Epithelial cell of proximal tubule (primary cell): ENCODE measurements at places on chromosomes 4 and X. TPM values are rescaled to one million over a fixed set of nuclear protein-coding genes. Genes with fewer than 3 reads are reported as not detected.

DNA sequence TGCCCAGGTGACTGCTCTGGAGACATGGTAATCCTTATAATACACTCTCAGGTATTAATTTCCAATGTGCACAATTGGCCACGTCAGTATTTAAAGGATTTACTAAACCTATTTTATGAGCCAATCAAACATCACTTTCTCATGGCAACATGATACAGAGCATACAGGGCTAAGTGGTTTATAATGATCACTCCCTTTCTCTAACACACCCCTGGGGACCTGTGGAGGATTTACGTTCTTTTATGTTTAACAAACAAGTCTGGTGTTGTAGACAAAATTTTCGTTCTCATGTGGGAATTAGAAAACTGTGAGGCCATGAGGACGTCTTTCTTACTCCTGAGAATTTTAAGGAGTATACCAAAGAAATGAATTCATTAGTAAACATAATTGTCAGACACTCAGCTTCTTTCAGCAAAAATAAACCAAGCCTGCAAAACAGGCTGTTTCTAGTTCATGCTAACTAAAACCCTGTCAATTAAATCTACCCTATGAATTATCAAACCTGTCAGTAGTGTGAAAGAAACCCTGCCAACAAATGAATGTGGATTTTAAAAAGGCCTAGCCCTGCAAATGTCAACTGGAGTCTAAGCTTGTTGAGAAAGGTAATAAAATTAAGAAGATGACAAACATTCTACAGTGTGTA lies 155.8 kb downstream of the PDGFC start:
- DNase-seq, result no peak

DNA sequence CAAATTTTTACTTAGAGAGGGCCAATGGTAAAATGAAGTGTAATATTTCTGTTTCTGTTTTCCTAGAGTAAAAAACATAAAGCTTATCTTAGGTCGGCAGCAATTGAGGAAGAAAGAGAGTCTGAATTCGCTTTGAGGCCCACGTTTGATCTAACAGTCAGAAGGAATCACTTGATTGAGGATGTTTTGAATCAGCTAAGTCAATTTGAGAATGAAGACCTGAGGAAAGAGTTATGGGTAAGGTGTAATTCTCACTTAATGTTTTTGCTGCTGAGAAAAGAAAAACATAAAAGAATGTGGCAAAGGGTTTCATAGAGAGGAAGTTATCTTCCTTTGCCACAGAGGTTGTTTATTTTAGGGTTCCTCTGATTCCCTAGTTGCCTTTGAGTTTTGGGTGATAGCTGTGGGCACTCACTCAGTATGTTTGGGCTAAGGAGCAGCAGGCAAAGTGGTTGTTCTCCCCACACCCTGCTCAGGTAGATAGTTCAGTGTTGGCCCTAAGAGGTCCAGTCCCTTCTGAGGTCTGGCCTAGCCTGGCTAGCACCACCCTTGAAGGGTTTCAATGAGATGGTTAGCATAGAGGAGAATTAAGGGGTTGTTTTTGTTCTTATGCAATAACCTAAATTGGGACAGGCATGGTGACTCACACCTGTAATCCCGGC lies 32.3 kb downstream of the HERC5 start:
- DNase-seq, result no peak

GRCh38 chrX:57156397-57157049 lies 19.3 kb upstream of the SPIN2A start:
- DNase-seq, result no peak

GRCh38 chr4:3739577-3739976 lies 26.6 kb upstream of the ADRA2C start:
- DNase-seq, result no peak

GRCh38 chr4:182063651-182064050 lies 179.6 kb upstream of the TENM3 start:
- no peak for DNase-seq

DNA sequence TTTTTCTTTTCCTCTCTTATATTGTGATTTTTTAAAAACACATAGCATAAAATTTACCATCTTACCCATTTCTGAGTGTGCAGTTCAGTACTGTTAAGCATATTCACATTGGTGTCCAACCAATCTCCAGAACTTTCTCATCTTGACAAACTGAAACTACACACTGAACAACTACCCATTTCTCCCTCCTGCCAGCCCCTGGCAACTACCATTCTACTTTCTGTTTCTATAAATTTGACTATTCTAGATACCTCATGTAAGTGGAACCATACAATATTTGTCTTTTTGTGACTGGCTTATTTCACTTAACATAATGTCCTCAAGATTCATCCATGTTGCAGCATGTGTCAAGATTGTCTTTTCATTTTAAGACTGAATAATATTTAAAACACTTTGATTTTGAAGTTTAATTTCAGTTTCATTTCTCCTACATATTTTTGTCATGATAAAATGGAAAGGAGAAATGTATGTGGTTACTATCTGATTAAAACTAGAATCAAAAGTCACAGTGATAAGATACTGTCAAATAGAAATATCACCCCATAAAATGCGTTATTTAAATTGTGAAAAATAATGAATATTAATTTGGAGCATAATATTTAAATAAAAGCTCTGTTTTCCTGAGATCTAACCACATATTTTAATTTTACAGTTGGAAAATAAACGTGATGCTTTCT lies 122.8 kb downstream of the DIPK2B start:
- DNase-seq, result no peak

GRCh38 chr4:106032851-106033286 lies 137.6 kb downstream of the NPNT start:
- DNase-seq, result no peak

- no peak for DNase-seq
Observed at GRCh38 chr4:129600898-129601297, 504.9 kb downstream of the C4orf33 start.

DNA sequence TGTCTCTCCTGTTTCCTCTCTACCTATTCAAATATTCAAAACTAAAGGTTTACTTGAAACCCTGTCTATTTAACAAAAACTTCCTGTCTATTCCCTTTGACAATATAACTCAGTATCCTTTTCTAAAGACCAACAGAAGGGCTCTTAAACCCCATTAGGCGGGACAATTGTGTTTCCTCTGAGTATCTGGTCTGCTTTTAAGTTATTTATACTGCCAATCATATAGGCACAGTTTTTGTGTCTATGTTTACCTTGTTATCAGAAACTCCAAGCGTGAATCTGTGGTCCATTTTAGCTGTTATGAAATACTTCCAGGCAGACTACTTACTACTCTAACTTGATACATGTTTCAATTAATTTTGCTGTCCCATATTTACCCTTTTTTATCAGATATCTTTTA lies 350.0 kb upstream of the CTSO start:
- DNase-seq, result no peak

DNA sequence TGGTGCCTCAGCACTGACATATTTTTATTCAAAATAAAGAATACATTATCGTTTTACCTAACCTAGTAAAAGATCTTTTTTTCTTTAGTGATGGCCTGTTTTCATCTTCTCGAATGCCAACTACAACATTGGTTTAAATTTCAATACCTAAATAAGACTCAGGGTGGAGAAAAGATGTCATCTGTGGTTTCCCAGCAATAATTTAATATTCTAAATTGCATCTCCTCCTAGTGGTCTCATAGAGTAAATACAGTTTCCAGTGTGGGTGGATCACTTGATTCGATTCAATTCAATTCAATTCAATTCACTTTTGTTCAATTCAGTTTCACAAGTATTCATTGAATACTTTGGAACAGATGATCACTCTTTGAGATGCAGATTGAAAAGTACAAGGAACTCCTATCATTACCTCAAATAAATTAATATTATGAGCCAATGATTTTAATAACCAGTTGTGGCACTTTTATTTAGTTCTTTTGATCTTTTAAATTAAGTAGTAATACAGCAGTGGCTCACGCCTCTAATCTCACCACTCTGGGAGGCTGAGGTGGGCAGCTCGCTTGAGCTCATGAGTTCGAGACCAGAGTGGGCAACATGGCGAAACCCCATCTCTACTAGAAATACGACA lies 427.2 kb downstream of the FAT4 start:
- DNase-seq, result no peak

- no peak for DNase-seq
Observed at GRCh38 chr4:46254788-46255187, 130.9 kb upstream of the GABRG1 start.

GRCh38 chr4:76375703-76376102 lies 45.2 kb downstream of the CCDC158 start:
- DNase-seq, result no peak

GRCh38 chrX:129731228-129731627 lies 7.6 kb upstream of the XPNPEP2 start:
- no peak for DNase-seq

GRCh38 chrX:24862343-24862742 lies 153.4 kb downstream of the ARX start:
- no peak for DNase-seq

DNA sequence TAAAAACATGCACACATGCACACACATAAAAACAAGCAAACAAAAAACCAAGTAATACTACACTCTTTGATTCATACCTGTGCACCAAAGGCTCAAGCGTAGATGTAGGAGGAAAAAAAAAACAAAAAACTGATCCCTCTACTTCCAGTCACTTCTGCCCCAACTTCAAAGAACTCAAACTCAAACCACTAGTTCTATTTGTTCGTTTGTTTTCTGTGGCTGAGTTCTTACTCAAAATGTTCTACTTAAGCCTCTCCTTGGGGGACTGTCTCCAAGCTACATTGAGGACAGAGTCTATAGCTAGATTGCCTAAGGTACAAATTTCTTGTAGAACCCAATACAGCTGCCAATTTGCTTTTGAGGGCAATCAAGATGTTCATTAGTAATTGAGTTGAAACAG lies 171.0 kb upstream of the ATOH1 start:
- DNase-seq, result no peak

DNA sequence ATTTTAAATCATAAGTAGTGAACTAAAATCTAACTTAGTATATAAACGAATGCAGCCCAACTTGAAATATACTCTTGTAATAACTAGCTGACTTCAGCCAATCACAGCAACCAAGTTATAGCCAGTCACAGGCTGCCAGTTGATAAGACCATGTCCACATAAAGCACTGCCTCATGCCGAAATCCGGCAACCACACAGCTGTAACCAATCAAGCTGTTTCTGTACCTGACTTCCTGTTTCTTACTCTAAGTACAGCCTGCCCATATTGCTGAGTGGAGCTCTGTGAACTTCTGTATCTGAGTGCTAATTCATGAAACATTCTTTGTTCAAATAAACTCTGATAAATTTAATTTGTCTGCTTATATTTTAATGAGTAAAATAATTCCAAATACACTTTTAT lies 805.3 kb upstream of the EPHA5 start:
- DNase-seq, result no peak

DNA sequence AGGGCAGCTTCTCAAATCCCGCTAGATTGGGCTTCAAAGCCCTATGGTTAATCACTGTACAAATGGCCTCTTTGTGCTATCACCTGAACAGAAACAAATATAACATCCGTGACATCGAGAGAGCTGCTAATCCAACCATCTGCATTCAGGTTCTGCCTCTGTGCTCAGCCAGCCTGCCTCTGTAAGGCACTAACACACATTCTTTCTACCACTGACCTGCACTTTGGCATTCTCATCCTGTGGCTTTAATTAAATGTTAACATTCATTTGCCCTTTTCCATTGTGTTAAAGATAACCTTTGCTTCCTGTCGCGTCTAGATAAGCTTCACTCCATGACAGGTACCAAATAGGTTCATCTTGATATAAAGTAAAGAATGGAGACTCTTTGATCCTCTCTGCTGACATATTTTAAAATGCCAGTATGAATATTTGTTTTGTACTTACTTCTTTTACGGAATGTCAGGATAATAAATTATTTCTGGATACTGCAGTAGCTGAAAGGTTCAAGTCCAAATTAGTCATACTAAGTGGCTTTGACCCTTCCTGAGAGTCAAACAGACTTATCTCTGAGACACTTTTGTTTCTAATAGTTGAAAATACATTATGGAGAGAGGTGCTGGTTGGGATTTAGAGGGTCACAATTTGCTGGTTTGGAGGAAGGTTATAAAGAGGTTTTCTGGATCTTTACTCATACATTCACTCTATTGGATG lies 505.7 kb downstream of the PACRGL start:
- no peak for DNase-seq

- no peak for DNase-seq
Observed at GRCh38 chrX:149512225-149512885, 7.2 kb upstream of the IDS start.

GRCh38 chr4:61427099-61427817 lies 227.1 kb downstream of the ADGRL3 start:
- DNase-seq, result no peak

GRCh38 chrX:150693725-150694574 lies 754 bp downstream of the MTMR1 start:
- DNase-seq, result peak; percentile 52

GRCh38 chr4:8523175-8523574 lies 57.0 kb upstream of the GPR78 start:
- DNase-seq, result no peak

DNA sequence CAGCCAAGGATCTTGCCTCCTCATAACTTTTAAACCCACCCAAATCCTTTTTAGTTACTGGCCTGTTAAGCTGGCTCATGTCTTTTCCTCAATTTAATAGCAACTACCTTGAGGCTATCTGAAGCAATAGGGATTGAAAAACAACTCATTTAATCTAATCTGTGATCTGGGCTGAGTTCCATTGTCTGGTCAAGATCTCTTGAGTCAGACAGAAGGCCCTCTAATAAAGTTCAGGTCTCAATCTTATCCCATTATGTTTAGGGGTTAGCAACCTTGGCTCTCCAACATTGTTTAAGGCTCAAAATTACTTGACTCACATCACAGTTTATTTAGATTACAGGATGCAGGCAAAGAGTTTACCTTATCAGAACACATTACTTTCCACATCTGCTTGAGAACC lies 436.1 kb downstream of the ANKRD50 start:
- DNase-seq, result no peak

- no peak for DNase-seq
Observed at GRCh38 chr4:146338512-146338911, 124.2 kb downstream of the REELD1 start.

DNA sequence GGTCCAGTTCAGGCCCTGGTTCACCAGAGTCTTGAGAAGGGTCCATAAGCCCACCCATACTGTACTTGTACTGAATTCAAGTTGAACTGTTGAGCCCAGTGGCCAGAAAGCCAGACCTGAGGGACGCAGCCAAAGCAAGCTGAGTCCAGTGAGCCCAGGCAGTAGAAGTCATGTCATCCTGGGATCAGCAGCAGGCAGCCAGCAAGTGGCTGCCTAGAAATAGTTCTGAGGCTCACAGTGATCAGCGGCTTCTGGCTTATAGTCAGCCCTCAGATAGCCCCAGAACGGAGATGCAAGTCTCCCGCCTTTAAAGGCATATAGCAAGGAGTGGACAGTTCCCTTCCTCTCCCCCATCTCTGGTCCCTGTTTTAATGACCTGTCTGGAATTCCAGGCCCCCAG lies 347.1 kb downstream of the FBXW7 start:
- DNase-seq, result no peak

The RAI2 gene
- 0.17 TPM in 1 of 2 replicates, not detected in the other for total RNA-seq

The CLCN4 gene
- total RNA-seq, result 1.2 and 4.4 TPM in 2 replicates

The RTL5 gene
- total RNA-seq, result 0.86 and 0.94 TPM in 2 replicates

The ANKRD17 gene
- 25.4 and 33.3 TPM in 2 replicates for total RNA-seq

The FAM199X gene
- total RNA-seq, result 16.1 and 16.3 TPM in 2 replicates

The FGFR3 gene
- 1.0 and 8.1 TPM in 2 replicates for total RNA-seq
